ENCODE measurements at places on chromosomes 4 and X.

DNA sequence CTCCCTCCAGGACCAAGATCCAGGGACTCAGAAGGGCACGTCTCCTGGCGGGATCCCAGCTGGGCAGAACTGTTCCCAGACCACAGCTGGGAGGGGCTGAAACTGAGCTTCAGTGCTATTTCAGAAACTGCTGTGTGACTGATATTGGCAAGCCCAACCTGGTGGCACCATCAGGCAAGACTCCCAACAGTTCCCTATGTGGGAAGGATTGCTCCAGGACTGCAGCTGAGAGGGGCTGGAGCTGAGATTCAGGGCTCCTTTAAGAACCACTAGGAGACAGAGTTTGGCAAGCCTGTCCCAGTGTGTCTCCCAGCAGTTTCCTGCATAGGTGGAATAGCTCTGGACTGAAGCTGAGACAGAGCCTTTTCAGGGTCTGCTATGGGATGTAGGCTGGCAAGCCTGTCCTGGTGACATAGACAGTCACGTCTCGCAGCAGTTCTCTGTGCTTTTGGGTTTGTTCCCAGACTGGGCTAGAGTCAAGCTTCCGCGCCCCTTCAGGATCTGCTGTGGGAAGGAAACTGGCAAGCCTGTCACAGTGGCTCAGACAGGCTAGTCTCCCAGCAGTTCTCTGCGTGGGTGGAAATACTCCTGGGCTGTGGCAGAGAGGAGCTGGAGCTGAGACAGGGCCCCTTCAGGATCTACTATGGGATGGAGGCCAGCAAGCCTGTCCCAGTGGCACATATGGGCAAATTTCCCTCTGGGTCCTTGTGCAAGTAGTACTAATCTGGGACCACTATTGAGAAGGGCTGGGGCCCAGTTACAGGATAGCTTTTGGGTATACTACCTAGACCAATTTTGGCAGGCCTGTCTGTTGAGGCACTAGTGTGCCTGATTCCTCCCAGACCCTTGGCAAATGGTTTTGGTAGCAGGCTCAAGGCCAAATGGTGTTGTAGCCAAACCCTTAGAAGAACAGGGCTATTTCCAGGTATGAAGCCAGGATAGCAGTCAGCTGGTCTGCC is 20.2 kb upstream of the MED14 start:
- DNase-seq = no peak

- no peak for DNase-seq
These were observed 162.3 kb downstream of the DCTD start for GRCh38 chr4:182754895-182755294.

DNA sequence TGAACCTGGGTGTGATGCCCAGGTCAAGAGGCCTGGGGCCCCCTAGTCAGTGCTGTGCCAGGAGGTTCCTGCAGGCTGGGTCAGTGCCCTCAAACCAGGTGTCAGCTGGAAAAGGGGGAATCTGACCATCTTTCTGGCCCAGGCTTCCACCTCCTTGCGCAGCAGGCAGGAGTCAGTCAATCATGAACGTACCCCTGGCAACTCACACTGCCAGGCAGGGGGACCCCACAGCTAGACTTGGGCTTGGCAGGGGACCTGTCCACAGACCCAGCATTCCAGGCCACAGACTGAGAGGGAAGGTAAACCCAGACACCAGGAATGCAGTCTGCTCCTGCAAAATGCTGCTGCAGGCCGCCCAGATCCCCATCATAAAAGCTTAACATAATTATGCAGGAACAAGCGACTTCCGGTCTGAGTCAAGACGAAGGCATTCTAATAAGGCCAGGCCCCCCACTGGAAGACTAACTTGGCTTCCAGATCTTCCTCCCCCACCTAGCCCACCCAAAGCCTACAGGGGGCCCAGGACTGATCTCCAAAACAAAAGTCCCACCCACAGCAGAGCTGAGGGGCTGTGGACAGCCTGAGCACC is 156.3 kb downstream of the BCOR start:
- DNase-seq = no peak

GRCh38 chrX:96861218-96861617 is 22.5 kb upstream of the RPA4 start:
- DNase-seq = no peak

GRCh38 chr4:7658341-7659204 is 223.8 kb upstream of the PSAPL1 start:
- no peak for DNase-seq

- no peak for DNase-seq
These were observed 800.2 kb upstream of the TENM3 start for GRCh38 chr4:181443021-181443420.
